Cortex of kidney (tissue), 1 donor: ENCODE measurements at places on chromosomes 11 and 22.

DNA sequence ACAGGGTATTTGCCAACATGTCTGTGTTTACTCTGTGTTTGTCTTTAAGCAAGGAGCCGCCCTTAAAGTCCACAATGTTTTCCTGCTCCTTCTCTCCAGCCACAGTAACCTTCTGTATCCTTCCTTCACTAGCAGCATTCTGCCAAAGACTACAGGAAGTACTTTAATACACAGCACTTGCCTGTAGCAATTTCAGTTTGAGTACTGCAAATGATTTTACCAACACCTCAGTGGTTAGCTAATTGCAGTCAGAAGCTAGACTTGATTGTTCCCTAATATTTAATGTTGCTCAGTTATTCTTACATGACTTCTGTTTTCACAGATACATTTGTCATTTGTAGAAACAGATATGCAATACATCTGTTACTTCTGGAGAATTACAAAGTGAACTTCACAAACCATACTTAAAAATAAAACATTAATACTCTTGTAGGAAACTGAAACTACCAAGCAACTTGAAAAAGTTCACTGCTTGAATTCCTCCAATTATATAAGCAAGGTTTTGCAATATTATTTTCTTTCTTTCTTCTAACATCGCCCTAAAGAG is 69.1 kb downstream of the FCHSD2 start:
- no peak for DNase-seq

DNA sequence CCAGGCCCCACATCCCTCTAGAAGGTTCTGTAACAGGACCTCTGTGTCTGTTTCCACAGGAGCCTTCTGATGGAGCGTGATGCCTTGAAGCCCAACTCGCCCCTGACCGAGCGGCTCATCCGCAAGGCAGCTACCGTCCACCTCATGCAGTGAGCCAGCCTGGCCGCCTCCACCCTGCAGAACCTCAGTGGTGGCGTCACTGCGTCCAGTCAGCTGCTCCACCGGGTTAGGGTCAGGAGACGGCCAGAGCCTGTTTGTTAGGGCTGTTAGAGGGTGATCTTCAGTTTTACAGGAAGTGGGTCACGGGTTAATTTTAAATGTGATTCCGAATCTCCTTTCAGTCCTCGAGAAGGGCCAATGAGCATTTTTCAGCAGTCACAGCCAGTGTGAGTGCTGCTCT is 3.9 kb upstream of the GTSE1 start:
- no peak for DNase-seq

DNA sequence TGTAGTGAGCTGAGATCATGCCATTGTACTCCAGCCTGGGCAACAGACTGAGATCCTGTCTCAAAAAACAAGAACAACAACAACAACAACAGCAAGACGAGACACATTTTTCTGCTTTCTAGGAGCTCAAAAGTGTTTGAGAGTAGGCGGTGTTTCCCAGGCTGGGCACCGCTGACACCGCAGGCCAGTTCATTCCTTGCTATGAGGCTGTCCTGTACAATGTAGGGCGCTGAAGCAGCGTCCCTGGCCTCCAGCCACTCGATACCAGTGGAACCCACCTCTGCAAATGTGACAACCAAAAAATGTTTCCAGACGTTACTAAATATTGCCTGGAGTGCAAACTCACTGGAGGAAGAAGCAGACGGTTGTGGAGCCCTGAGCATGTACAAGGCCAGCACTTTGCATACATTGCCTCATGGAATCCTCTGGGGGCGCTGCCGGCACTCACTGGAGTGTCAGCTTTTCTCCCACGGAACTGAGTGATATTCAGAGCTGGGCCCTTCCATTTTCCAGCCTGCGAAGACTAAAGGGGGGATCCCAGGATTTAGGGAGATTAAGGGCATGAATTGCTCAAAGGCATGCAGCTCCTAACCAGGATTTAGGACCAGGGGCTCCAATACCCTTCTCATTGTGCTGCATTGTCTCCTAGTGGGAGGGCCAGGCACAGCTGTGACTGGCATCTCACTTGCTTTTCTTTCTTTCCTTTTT is 5.8 kb upstream of the MIEF1 start:
- DNase-seq = no peak

- DNase-seq = no peak
Measured at GRCh38 chr11:75301601-75302345, 49.7 kb downstream of the ARRB1 start.

- DNase-seq = no peak
Measured at GRCh38 chr22:28369854-28370253, 309.8 kb downstream of the TTC28 start.

- no peak for DNase-seq
Measured at GRCh38 chr11:119015054-119015611, 3.0 kb downstream of the RPS25 start.

- no peak for DNase-seq
Measured at GRCh38 chr22:39689421-39689820, 118.9 kb downstream of the CACNA1I start.

- DNase-seq = no peak
Measured at GRCh38 chr11:72799441-72799840, 5.6 kb upstream of the STARD10 start.

DNA sequence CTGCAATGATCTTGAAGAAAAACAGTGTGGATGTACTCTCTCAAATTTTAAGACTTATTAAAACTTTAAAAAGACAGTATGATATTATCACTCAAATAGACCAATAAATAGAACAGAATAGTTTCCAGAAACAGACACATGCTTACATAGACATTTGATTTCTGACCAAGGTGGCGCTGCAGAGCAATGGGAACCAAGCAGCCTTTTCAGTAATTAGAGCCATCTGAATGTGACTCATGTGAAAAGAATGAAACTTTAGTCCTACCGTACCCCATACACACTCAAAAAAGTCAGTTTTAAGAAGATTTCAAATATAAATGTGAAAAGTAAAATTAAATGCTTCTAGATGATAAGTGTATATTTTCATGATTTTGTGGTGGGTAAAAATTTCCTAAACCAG is 74.2 kb upstream of the MS4A8 start:
- DNase-seq = no peak

DNA sequence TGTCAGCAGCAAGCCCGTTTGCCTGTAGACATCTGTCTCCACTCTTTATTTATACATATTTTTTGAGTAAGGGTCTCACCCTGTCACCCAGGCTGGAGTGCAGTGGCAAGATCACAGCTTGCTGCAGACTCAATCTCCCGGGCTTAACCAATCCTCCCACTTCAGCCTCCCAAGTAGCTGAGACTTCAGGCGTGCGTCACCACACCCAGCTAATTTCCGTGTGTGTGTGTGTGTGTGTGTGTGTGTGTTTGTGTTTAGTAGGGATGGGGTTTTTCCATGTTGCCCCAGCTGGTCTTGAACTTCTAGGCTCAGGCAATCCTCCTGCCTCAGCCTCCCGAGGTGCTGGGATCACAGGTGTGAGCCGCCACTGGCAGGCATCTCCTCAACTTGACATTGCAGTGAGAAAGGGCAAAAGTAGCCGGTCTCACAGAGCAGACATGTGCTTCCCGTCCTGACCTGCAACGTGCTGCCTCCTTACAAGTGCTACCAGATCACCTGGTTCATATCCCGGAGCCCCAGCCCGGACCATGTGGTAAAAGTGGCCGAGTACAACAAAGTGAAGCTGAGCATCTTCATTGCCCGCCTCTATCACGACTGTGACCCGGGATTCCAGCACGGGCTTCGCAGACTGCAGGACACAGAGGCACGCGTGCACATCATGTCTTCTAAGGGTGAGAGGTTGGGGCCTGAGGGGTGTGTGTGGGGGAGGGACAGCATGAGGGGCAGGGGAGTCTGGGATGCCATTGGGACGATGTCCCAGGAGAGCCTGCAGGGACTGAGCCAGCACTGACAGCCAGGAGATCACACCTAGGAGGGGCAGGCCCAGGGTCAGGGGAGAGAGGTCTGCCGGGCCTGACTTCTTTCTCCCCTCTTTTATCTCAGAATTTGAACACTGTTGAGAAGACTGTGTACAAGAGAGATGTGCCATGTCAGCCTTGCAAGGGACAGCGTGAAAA is 5.6 kb upstream of the APOBEC3H start:
- DNase-seq = no peak

DNA sequence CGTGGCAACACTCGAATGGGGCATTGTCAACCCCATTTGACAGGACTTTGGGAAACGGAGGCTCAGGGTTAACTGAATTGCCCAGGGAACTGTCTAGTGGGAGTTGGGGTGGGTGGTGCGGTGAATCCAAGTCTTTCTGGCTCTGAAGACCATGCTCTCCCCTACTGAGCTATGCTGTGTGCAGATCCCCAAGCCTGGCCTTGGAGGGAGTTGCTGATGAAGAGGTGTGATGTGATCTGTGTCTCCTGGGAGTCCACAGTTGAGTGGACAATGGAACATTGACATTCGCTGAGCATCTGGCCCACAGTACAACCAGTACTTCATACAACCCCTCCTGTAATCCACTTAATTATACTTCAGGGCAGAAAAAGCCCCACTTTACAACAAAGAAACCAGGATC is 172.2 kb downstream of the ST3GAL4 start:
- no peak for DNase-seq

- no peak for DNase-seq
Measured at GRCh38 chr11:34394771-34395300, 37.0 kb upstream of the ABTB2 start.

- DNase-seq = no peak
Measured at GRCh38 chr11:112457532-112457931, 196.9 kb upstream of the PLET1 start.

DNA sequence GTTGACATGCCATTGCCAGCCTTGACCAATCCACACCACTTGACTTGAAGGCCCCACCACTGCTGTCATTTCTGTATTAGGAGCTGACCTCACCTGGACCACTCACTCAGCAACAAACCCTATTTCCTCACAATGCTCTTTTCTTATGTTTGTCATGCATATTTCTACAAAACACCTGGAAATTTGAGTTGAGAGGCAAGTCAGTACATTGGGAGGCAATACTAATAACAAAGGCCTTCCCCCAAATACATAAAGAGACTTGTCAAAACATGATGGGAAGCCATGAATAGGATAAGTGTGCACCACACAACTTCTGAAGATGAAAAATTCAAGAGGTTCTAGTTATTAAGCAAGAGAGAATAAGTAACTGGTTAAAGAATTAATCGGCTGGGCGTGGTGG is 77.9 kb upstream of the POU2AF2 start:
- DNase-seq = no peak

DNA sequence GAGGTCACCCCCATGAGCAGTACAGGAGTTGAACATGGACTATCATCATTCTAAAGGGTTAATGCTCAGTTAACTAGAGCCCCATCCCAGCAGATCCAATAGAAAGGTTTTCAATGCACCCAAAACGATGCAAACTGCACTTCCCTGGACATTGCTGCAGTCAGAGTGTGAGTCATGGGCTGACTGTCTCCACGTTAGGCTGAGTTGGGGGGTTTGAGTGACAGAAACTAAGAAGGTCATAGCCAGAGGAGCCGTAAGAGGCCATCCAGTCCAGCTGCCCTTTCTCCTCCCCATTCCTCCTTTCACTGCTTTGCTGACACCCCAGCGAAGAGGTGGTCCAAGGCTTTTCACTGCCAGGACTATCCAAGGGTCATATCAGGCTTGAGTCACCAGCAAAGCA is 10.5 kb upstream of the OR2AT4 start:
- no peak for DNase-seq

DNA sequence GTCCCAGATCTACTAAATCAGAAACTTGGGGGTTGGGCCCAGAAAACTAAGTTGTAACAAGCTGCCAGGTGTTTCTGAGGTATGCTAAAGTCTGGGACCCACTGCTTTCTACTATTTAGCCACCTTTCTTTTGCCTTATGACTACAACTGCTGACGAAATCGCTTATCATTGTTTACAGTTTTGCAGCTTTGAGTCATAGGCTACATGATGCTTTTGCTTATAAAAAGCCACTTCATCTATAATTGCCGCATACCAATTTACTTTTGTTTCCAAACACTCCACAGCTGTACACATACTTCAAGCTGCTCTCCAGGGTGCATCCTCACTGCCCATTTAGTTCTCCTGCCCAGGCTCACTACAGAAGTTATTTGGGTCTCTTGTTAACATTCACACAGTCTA is 144.7 kb downstream of the ENTHD1 start:
- no peak for DNase-seq

DNA sequence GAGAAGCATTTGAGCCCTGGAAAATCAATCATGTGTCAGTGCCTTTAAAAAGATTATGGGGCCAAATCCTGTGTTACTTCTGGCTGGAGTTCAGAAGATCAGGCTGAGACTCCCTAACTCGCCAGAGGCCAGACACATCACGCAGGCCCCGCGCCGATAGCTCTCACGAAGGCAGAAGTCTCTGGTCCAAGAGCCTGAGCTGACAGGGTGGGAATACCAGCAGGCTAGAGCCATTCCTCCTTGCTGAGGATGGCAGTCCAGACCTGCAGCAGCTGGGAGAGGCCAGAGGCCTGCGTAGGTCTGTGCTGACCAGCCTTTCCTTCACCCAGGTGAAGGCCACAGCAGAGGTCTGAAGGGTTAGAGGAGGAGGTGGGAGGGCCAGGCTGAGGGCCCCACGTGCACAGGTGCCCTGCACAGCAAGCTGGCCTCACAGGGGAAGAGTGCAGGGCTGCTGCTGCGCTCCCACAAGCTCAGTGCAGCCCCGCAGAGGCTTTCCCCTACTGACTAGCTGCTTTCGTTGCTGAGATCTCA is 52.9 kb downstream of the ST14 start:
- no peak for DNase-seq

- DNase-seq = no peak
Measured at GRCh38 chr11:20048246-20048645, 112.0 kb downstream of the DBX1 start.

DNA sequence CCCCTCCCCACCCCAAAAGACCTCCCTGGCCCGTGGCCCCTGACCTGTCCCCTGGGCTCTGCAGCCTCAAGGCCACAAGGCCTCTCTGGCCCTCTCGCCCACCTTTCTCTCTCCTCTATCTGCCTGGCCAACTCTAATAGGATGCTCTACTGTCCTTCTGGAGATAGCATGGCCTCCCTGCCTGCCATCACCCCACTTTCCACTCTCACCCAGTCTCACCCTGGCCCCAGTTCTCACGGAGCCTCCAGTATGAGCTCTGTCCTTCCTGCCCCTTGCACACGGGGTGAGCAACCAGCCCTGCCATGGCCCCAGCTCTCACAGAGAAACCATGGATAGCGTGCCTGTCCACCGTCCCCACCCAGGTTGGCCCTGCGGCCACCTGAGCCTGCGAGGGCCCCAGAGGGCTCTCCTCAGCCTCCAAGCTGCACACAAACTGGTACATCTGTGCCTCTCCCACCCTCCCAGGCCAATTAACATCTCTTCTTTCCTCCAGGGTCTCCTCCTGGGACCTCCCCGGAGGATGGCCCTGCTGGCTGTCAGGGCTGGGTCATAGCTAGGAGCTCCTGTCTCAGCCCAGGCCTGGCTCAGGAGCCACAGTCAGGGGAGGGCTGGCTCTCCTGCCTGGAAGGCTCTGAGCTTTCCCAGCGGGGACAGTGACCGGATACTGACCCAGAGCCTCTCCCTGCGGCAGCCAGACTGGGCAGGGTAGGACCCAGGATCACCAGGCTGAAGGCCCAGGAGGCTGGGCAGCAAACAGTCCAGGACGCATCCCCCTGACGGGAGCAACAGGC is 22.3 kb downstream of the RTN4R start:
- DNase-seq = no peak

DNA sequence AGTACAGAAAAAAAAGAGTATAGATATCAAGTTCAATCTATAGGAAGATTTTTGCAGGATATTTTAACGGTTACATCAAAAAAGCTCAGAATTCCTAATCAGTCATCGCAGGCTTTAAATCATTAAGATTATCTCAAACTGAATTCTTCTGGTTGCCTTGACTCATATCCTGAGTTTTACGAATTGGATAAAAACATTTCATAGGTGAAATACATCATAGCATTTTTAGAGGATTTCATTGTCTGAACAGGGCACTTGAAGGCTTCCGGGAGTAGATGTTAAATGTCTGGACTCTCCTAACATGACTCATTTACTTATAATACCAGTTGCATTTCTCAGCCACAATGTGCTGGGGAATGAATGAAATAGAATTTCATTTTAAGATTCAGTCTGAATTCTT is 2216.6 kb upstream of the RAG2 start:
- no peak for DNase-seq
